ENCODE measurements at places on chromosomes 4 and X.
A peak's percentile ranks its signal among the peaks of the same experiment; 100 is the strongest.

- no peak for DNase-seq
Observed at GRCh38 chrX:12447448-12448064, 309.3 kb downstream of the FRMPD4 start.

GRCh38 chr4:2662598-2662997 is 93.5 kb downstream of the TNIP2 start:
- DNase-seq: no peak

DNA sequence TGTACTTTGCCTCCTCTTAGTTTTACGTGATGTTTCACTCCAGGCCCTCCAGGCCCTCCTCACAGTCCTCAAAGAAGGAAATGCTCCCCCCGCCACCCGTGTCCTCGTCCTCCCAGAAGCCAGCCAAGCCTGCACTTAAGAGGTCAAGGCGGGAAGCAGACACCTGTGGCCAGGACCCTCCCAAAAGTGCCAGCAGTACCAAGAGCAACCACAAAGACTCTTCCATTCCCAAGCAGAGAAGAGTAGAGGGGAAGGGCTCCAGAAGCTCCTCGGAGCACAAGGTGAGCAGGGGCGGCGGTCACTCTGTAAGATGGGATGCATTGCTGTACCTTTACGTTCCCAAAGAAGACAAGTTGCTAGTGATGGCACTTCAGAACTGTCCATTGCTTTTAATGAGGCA is 94.4 kb downstream of the KLHL8 start:
- no peak for DNase-seq

DNA sequence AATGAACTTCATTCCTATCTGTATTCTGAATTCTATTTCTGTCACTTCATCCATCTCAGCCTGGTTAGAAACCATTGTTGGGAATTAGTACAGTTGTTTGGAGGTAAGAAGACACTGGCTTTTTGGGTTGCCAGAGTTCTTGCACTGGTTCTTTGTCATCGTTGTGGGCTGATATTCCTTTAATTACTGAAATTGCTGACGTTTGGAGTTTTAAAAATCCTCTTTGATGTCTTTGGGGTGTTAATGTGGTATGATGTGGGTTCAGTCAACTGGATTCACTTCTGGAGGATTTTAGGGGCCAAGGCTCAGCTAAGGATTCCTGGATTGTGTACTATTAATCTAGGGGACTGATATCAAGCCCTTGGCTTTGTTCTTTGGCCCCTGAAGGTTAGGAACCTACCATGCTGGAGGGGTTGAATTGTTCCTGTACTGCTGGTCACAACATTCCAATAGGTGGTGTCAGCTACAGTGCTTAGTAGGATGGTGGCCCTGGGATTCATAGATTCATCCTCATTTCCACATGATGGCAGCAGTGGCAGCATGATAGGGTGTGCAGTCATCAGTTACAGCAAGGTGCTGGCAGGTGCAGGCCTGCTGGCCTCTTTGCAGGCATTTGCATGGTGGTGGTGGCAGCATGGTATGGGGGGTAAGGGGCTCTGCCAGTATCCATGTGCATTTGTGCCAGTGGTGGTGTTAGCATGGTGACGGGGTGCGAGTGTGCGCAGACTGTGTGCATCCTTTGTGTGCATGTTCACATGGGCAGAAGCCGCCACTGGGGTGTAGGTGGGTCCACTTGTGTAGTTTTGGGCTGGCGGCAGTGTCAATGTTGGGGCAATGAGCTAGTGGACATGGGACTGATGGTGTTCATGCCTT is 301.3 kb downstream of the TEX13C start:
- DNase-seq: no peak

GRCh38 chr4:38281371-38282071 is 321.3 kb downstream of the PTTG2 start:
- DNase-seq: peak; percentile 25

GRCh38 chrX:105635794-105636193 is 186.5 kb upstream of the NRK start:
- DNase-seq: no peak

DNA sequence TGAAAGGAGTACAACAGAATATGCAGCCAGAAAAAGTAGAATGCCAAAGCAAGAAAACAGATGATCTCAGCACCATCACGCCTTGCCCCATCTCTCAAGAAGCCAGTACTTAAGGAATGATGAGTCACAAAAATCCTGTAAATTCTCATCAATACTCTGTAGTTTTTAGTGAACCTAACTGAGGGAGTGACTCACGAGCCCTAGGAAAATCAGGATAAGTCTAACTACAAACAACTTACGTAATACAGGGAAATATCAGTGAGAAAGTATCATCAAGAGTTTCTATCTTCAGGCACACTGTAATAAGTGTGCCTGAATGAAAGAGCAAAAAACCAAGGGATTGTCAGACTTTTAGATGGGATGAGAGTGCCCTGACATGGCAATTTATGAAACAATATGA is 644.4 kb downstream of the STPG2 start:
- DNase-seq: no peak

DNA sequence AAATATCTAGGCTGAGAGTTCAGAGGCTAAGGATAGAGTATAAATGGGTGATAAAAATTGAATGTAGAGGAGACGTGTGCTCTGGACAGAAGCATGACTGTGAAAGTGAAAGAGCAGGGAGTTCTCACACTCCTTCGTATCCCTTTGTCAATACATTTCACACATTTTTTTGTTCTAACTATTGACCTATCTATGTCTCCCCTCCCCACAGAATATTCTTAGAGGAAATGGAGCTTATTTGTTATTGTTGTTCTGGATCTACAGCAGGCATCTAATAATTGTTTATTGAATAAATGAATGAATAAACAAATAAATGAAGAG is 57.6 kb downstream of the ENPEP start:
- no peak for DNase-seq

- DNase-seq: no peak
Observed at GRCh38 chr4:98383431-98384106, 122.4 kb downstream of the RAP1GDS1 start.

GRCh38 chr4:177483760-177484159 is 41.5 kb upstream of the AGA start:
- no peak for DNase-seq

GRCh38 chrX:14936561-14936960 is 63.3 kb downstream of the MOSPD2 start:
- DNase-seq: no peak

GRCh38 chr4:2264481-2265041 is 2.7 kb upstream of the MXD4 start:
- DNase-seq: no peak

DNA sequence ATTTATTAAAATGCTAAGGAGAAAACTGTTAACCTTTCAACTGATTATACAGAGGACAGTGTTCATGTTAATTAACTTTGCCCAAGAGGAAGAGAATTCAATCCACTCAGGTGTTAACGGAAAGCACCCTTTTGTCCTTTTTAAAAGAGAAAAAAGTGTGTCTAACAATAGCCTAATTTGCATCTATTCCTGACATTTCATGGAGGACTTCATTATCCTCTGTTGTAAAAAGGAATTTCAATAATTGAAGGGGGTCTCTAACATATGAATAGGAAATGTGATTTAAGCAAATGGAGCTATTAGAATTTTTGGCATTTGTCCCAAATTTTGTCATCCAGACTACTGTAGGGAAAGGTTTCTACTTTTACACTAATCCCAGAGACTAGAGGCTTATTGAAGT is 44.6 kb upstream of the GC start:
- no peak for DNase-seq

- DNase-seq: peak; percentile 69
Observed at GRCh38 chr4:88746206-88746605, 48.6 kb upstream of the NAP1L5 start.

DNA sequence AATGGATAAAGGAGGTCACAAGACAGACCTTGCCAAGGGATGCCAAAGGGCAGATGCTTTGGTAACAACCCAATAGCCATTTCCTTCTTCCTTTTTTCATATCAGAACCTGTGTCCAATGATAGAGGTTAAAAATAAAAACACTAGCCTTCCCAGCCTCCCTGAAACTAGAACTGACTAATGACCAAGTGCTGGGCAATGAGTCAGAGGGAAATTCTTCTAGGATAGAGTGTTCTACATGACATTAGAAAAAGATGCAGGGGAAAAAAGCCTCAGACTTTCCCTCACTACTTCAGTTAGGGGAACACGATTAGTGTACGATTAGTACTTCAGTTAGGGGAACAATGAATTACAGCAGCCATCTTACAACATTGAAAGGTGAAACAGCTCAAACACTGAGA is 29.3 kb upstream of the FAM47C start:
- DNase-seq: no peak

DNA sequence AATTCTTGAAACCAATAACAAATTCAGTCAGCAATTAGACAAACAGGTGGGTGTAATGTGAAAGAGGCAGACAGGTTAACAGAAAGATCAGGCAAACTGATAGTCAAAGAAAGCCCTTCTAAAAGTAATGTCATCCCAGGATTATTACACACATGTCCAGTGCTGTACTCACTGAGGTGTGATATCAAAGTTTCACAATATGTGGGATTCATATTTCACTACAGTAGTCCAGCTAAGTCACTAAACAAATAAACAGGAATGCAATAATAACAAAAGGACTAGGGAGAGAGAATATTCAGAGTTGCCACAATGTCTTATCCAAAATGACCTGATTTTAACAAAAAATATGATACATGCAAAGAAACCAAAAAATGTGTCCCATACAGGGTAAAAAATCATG is 787.5 kb downstream of the FSTL5 start:
- DNase-seq: no peak

DNA sequence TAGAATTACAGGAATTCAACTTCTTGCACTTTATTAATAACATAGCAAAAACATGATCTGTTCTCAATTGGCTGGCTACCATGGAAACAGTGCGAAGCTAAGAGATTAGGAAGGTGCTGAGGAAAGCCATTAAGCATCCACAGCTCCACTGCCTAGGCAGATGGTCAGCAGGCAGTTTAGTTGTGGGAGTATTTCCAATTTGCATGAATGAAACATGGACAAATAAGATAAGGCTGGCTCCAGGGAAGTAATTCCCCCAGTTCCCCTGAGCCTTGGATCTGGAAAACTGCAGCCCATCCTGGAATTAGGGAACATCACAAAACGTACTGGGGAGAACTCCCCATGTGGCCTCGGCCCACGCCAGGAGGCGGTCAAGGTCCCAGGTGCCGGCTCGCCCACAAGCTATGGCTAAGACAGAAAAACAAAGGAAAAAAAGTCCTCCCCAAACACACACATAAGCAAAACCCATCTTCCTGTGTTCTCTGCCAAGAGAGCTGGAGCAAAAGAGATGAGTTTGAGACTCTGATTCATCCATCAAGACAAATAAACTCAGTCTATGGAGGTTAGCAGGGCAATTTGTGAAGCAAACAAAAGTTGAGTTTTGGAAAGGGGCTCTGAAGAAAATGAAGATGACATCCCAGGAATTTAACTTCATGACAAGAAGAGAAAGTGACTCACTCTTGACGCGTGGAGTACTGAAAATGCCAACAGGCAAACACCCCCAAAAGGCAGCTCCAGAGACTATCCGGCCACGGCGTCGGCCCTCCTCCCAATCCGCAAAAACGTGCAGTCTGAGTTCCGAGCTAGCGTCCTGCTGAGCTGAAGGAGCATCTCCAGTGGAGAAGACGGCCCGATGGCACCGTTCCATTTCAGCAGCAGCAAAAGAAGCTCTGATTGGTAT is 45.1 kb downstream of the IGFBP7 start:
- no peak for DNase-seq

- DNase-seq: no peak
Observed at GRCh38 chr4:183252959-183253358, 67.1 kb downstream of the CLDN22 start.

GRCh38 chrX:118724365-118724764 is 3.0 kb upstream of the IL13RA1 start:
- no peak for DNase-seq

DNA sequence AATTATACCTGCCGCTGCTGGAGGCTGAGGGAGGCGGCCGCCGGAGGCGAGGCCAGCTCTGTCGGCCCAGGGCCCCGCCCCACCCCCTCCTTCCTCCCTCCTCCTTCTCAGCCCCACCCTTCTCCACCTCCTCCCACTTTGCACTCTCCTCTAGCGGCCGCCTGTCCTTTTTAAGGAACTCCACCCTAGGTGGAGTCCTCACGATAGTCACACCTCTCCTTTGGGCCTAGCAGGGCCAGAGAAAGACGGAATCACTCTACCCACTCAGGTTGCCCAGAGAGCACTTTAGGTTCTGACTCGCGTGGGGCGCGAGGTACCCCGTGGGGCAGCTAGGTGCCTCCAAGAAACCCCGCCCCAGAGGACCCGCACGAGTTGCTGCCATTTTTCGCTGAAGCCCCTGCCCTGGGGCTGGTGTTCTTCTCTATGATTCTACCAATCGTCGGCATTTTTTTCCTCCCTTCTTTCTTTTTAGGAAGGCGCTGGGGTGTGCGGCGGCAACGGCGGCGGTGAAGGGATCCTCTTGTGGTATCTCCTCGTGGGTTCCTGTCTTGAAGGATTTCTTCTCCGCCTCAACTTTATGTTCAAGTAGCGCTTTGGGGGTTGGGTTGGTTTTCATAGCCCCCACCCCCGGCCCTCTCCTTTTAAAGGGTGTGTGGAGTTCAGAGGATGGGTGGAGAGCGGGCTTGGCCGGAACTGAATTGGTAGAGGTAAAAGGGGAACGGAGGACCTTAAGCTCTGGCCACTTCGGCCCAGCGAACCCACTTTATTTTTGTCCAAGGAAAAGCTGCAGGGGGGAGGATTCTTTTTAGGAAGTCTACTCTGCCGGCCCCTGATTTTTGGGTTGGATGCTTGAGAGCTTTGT is at the start of gene KLF8:
Gene KLF8 (plus strand): TSS at position 136 of the 862 bp plus-strand sequence. CDS start 979 bp downstream, outside the sequence.
- DNase-seq: peak; percentile 32

DNA sequence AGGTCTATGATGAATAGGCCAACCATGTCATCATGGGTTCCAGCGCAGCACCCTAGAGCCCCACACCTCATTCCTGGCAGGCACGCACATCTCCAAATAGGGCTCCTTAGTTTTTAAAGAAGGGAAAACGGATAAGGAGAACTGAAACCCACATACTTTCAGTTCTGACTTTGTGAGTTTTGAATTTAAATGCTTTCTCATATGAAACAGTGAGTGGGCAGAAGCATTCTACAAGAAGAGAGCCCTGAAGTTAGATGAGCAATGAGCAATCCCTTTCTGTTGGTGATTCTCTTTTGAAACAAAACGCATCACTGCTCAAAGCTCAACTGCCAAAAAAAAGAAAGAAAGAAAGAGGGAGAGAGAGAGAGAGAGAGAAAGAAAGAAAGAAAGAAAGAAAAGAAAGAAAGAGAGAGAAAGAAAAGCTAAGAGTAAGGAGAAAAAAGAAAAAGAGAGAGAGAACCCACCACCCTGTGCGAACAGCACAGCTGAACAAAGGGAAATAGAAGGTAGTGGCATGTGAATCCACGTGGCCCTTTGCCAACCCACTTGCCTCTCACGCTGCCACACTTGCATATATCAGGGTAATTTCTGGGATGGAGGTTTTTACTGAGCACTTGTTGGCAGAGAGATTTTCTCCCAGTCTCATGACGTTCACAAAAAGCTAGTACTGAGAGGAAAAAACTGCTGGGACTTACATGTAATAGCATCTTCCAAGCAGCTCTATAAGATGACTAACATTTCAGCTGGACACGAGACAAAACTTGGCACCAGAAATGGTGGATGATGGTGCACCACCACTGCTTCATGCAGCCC is 31.0 kb downstream of the TMSB4X start:
- DNase-seq: no peak

DNA sequence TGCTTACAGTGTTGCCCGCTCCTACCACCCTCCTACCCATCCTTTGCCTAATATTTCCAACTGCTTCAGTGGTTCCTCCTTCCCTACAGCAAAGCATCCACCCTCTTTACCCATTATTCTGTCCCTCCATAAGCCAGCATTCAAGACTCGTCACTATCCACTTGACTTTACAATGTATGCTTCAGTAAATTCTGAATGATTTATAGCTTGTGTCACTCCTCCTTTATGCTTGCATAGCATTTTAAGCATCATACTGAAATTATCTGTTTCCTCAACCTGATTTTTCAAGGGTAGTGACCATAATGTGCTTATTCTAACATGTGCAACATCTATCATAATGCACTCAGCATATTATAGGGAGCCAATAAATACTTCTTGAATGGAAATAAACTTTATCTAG is 365.5 kb downstream of the RAB28 start:
- DNase-seq: no peak
